ENCODE measurements at places on chromosomes 6 and 20. TPM values are rescaled to one million over a fixed set of nuclear protein-coding genes. Genes with fewer than 3 reads are reported as not detected.

GRCh38 chr6:13488015-13488895, 855 bp upstream of the GFOD1 start:
- no peak for DNase-seq

DNA sequence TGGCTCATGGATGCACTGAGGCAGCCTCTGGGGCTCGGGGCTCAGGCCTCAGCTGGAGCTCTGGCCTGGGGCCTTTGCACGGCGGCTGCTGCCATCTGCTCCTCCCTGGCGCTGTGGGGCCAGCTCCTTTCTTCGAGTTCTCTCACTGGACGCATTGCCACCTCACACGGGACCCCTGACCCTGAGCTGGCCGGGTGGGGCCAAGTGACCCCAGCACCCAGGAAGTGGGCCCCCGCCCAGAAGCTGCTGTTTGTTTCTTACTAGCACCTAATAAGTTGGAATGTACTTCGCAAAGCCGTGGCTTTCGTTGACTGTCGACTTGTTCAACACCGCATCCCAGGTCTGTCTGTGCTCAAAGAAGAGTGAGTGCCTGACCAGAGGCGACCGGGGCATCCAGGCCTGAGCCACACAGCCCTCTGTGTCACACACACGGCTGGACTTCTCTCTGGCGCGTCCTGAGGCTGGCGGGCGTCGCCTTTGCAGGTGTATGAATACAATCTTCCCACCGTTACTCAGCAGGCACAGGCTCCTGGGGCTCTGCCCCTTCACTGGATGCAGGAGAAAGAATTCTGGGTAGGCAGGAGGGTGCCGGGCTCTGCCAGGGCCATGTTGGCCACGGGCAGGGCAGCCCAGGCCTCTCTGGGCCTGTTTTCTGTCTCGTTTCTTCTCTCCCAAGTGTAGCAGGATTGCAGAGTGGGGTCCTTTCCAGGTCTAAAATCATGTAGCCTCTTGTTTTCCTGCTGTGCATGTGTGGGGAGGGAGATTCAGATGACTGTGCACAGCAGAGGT, 112.9 kb downstream of the DLL1 start:
- DNase-seq: no peak

CNPY3 gene
- 61.5 TPM for polyA plus RNA-seq

- DNase-seq: no peak
These were observed 38.6 kb downstream of the AKIRIN2 start for GRCh38 chr6:87663434-87663833.

PAK1IP1 gene
- polyA plus RNA-seq: 24.9 TPM

DNA sequence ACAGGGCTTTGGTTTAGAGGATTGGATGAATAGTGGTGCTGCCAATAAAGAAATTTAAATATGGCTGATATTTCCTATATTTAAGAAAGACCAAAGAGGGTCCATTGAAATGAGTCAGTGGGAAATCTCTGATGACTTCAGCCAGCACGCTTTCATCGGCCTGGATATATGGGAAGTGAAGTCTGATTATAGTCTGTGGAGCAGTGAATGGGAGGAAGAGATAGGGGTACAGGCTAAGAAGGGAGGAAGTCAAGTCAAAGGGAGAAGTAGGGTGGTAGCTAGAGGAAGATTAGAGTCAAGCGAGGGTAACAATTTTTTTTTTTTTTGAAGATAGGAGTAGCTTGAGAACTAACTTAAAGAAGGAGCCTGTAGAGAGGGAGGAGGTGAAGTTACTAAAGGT, 22.7 kb downstream of the SLC16A10 start:
- no peak for DNase-seq

- DNase-seq: no peak
These were observed 270.3 kb upstream of the ECI2 start for GRCh38 chr6:4405621-4406212.

KIF13A gene
- 36.9 TPM for polyA plus RNA-seq

WFDC12 gene
- polyA plus RNA-seq: not detected

DNA sequence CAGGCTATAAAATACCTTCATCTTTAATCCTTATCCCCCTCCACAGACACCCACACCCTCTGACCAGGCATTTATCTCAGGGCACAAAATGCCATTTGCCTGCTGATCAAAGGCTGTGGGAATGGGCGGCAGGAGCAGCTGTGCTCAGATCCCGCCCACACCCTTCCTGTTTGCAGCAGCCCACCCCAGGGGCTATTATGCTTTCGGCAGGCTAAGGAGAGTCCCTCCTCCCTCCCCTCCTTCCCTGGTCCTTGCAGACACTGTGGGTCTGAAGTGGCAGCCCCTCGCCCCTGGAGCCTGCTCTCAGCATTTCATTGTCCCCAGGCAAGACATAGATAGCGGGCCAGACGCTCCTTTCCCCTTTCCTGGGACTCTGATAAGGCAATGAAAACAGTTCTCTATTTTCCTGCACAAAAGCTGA, 220.8 kb upstream of the HEY2 start:
- no peak for DNase-seq

DNA sequence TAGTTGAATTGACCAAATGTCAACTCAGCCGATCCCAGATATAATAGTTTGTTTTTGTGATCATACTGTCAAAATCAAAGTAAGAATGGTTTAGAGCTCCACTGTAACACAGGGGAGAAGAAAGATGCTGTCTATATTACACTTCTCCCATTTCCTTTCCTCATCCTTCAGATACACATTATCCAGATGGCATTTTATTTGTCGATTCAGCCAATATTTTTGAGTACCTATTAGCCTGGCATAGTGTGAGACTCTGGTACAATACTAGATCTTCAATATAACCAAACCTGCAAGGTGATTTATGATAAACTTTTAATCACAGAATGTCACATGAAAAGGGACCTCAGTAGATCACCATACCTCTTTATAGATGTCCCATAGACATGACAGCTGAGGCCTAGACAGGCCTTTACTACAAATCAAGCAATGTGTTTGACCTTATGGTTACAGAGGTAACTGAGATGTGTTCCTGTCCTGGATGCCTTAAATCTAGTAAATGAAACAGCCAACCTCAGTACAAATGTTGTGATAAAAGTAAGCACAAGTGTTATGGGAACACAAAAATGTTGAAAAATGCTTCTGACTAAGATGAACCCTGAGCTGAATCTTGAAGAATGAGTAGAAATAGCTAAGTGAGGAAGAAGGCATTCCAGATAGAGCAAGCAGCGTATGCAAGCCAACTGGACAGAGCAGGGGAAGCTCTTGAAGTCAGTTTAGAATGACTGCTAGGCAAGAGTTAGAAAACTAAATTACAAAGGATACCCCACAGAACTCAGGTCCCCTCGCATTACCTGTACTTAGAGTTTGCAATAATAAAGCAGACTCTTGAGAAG, 1.9 kb downstream of the FBXO9 start:
- DNase-seq: no peak

GRCh38 chr6:63451238-63451637, 121.0 kb upstream of the LOC128125822 start:
- no peak for DNase-seq

DNA sequence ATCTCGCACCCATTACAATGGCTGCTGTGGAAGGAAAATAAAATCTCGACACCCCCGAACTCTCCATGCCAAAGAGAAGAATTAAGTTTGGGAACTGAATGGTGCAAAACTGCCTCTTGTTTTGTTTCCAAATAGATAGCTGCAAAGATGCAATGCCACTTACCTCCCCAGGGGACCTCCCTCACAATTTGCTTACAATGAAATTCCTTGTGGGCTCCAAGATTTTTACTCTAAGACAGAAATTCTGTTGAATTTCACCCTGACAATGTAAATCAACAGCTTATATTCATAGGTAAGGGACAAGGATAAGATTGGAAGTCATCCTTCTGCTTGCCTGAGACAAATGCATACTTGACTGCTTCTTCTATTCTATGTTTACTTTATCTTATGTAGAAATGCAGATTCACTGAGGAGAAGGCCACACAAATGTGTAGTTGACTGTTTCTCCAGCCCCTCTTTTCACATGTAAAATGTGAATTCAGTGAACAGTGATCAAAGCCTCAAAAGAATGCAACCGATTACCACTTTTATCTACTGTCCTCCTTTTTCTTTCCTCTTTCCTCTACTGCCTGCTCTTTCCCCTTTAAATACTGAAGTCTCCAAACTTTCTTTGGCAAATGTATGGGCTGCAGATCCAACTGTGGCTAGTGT, 36.6 kb downstream of the ADGRF4 start:
- no peak for DNase-seq

GRCh38 chr20:40953416-40953815, 75.2 kb upstream of the TOP1 start:
- DNase-seq: no peak

DNA sequence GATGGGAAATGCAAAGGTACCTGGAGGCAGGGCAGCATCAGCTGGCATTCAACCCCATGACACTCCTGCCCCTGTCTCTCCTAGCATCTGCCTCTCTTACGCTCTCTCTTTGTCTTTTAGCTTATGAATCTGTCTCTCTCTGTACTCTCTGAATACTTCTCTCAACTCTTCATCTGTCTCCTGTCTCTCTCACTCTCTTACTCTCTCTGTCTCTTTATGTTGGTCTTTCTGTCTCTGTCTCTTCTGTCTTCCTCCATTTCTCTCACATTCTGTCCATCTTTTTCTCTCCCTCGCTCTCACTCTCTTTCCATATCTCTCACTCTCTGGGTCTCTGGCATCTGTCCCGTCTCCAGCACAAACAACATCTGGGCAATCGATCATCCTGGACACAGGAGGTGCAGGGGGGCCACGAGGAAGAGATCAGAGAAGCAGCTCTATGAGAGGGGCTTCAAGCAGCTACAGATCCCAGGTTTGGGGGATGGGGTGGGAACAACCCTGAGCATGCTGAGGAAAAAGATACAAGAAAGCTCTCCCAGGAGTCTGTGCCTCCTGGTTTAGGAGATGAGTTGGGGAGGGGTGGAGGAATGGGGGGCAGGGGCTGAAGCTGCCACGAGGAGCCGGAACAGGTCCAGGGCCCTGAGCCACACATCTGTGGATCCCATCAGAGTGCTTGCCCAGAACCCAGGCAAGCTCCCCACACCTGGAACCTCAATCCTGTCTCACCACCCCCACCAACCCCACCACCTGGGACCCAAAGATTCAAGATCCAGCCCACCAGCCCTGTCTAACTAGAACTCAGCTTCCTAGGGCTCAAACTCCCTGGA, 2.4 kb downstream of the COL11A2 start:
- no peak for DNase-seq

- DNase-seq: no peak
These were observed 110.8 kb downstream of the EDN3 start for GRCh38 chr20:59411170-59411569.

GRCh38 chr6:15260099-15260821, 14.4 kb downstream of the JARID2 start:
- DNase-seq: no peak

- no peak for DNase-seq
These were observed 35.4 kb downstream of the FYN start for GRCh38 chr6:111837641-111838500.

LY86 gene
- 1.9 TPM for polyA plus RNA-seq

MOXD1 gene
- 193 TPM for polyA plus RNA-seq

- no peak for DNase-seq
These were observed 302.5 kb downstream of the DHX35 start for GRCh38 chr20:39264506-39265172.

GZF1 gene
- 16.4 TPM for polyA plus RNA-seq

GRCh38 chr20:11431621-11432020, 486.1 kb upstream of the BTBD3 start:
- no peak for DNase-seq

GRCh38 chr6:154805288-154805911, 72.2 kb downstream of the SCAF8 start:
- DNase-seq: no peak

- DNase-seq: no peak
These were observed 1.5 kb downstream of the BAK1 start for GRCh38 chr6:33578588-33579011.

DAAM2 gene
- polyA plus RNA-seq: 25.7 TPM

PAK5 gene
- polyA plus RNA-seq: 0.60 TPM

GRCh38 chr6:169829786-169830185, 78.4 kb downstream of the ERMARD start:
- DNase-seq: no peak

EDN3 gene
- 6.3 TPM for polyA plus RNA-seq

GRCh38 chr6:30194797-30195690, 18.2 kb downstream of the TRIM26 start:
- DNase-seq: no peak

- DNase-seq: no peak
These were observed 81.8 kb downstream of the NFATC2 start for GRCh38 chr20:51460569-51461265.

- DNase-seq: no peak
These were observed 14.3 kb downstream of the KIAA0319 start for GRCh38 chr6:24631671-24632070.

- no peak for DNase-seq
These were observed 53.5 kb downstream of the TRPC4AP start for GRCh38 chr20:35039146-35039545.

NHLRC1 gene
- polyA plus RNA-seq: 2.4 TPM

DNA sequence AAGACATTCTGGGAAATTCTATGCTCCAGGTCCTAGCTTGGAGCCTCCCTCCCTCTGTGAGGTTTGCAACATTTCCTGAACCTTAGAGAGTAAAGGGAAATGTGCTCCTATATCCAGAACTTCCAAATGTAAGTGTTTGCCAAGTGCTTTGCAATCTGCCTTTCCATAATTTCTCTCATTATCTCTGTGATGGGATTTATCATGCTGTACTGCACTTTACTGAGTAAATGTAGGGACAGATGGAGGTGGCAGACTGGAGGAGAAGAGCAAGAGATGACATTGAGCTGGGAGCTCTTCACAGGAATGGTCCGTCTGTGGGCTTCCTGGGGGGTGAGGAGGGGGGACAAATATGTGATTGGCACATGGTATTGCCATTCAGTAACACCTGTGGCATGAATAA, 184.3 kb downstream of the SOX4 start:
- no peak for DNase-seq

GRCh38 chr6:116475141-116475540, 14.0 kb downstream of the CALHM6 start:
- no peak for DNase-seq

CNBD2 gene
- polyA plus RNA-seq: 0.34 TPM

GRCh38 chr6:136520517-136520916, 29.7 kb downstream of the MAP7 start:
- no peak for DNase-seq

DNA sequence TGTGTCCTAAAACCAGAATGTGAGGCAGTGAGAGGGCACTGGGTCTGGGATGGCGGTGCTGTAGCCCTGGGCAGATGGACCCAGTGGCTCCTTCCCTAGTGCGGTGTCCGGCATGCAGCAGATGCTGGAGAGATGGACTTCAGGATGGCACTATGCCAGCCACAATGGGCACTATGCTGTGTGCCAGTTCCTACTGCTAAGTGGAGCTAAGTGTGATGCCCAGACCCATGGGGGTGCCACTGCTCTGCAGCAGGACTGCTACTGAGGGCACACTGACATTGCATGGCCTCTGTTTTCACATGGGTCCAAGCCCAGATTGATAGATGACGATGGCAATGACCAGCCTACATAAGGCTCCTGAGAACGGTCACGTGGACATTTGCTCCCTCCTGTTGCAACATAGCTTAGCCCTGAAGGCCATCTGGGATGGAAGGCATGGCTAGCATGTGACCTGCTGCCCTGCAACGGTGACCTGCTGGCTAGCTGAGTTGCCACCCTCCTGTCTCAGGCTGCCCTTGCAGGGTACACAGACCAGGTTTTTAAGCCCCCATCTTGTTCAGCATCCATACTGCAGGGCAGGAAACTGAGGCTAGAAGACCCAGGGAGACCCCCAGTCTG, 31.3 kb upstream of the KCNK16 start:
- DNase-seq: no peak

GRCh38 chr20:49936153-49937026, at the start of gene RNF114:
Gene RNF114 (plus strand): TSS chr20:49936397. CDS start chr20:49936413, 16 bp downstream.
- no peak for DNase-seq

- no peak for DNase-seq
These were observed 283.7 kb upstream of the AGPAT4 start for GRCh38 chr6:161557333-161558107.

RGS17 gene
- polyA plus RNA-seq: 3.1 TPM

CTAGE9 gene
- polyA plus RNA-seq: 0.37 TPM

GRCh38 chr6:167766986-167767714, 59.6 kb upstream of the AFDN start:
- DNase-seq: no peak

BAG2 gene
- polyA plus RNA-seq: 9.5 TPM

Measured in left renal pelvis (tissue), 4 donors.